ENCODE measurements at places on chromosomes 12 and 14.

DNA sequence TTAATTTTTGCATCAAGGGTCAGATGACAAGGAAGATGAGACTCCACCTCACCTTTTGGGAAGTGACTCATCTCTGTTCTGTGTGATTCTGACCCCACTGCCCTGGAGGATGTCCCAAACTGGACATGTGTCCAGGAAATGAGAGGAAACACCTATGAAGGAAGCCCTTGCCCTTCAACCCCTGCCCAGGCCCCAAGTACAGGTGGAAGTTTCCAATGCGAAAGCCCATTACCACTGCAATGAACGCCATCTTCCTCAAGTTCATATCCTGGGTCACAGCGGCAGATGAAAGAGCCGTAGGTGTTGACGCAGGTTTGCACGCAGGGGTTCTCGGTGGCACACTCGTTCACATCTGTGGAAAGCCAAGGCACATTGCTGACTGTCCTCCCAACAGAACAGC is 19.6 kb upstream of the TC2N start:
- no peak for DNase-seq

DNA sequence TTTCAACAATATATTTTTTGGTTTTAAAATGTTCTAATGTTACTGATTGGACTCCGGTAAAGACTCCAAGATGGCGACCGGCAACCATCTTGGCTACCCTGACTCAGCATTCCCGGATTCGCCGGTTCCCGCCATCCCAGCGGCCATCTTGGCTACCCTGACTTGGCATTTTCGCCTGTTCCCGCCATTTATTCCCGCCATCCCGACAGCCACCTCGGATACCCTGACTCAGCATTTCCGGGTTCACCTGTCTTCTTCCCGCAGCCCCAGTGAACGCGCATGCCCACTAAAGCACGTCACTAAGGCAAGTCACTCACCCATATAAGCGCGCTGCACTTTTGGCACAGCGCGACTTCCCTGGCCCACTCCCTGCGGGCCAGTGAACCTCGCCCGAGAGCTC is 9.0 kb upstream of the LRFN5 start:
- no peak for DNase-seq

- DNase-seq, result no peak
These were observed 2.4 kb upstream of the HOXC4 start for GRCh38 chr12:54051026-54051842.

DNA sequence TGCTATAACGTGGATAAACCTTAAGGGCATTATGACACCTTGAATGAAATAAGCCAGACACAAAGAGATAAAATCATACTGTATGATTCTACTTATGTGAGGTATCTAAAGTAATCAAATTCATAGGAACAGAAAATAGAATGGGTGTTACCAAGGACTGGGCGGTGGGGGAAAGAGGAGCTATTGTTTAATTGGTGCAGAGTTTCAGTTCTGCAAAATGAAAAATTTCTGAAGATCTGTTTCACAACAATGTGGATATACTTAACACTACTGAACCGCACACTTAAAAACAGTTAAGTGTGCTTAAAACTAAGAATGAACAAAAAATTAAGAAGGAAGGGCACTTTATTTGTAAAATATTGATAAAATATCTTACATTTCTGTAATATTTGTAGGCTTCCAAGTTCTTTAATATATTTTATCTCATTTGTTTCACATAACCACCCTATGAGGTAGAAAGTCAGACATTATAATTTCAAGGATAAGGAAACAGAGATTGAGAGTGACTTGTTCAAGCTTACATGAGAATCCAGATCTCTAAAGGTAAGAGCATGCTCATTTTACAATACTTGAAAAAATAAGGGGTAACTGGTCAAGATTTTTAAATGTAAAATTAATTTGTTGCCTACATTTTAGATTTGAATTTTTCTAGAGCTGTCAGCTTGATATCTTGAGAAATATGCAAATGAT is 14.9 kb downstream of the LTA4H start:
- DNase-seq, result no peak

GRCh38 chr14:59371771-59372170 is 93.4 kb downstream of the GPR135 start:
- DNase-seq, result no peak

- no peak for DNase-seq
These were observed 31.1 kb downstream of the ELK3 start for GRCh38 chr12:96225044-96225855.

DNA sequence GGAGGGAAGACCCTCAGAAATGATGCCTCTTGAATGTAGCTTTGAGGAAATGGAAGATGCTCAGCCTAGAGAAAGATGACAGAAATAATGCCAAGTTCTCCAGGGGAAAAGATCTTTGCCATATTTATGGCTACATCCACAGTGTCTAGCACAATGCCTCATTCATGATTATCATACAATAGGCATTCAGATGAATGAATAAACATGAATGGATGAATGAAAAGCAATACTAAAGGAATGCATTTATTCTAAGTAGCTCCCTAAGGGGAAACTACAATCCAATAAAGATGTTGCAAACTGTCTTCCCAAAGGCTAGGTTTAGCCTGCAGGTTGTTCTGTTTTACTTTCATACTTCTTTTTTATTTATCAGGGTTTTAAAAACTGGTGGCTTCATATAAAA is 12.0 kb downstream of the TMTC1 start:
- DNase-seq, result no peak

- no peak for DNase-seq
These were observed 232.5 kb upstream of the RTL1 start for GRCh38 chr14:101135796-101136742.

DNA sequence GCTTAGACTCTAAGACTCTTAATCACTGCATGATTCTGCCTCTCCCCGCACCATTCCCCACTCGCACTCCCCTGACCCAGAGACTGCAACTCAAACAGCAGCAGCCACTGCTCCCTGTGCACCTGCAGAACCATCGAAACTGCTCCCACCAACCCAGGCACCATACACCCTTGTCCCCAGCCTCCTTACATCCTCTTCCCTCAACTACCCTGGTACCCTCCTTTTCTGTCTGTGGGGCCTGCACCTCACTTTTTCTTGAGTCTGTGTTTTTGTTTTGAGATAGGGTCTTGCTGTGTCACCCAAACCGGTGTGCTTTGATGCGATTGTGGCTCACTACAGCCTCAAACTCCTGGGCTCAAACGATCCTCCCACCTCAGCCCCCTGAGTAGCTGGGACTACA is 69.4 kb downstream of the RNFT2 start:
- no peak for DNase-seq

GRCh38 chr12:34600592-34601462 is 578.5 kb downstream of the ALG10 start:
- no peak for DNase-seq

GRCh38 chr12:110015132-110015531 is 15.9 kb downstream of the ANKRD13A start:
- no peak for DNase-seq

DNA sequence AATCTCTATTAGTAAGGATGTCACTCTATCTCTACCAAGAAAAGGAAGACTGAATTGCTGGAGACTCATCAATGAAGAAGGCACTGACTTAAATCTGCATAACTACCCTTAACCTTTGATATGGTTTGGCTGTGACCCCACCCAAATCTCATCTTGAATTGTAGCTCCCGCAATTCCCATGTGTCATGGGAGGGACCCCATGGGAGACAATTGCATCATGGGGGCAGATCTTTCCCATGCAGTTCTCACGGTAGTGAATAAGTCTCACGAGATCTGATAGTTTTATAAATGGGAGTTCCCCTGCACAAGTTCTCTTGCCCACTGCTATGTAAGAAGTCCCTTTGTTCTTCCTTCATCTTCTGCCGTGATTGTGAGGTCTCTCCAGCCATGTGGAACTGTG is 73.4 kb upstream of the PPM1H start:
- DNase-seq, result no peak

GRCh38 chr14:105487449-105487985 is 831 bp downstream of the CRIP1 start:
- peak; percentile 63 for DNase-seq

- DNase-seq, result no peak
These were observed 478.0 kb downstream of the RMST start for GRCh38 chr12:97940629-97941028.

DNA sequence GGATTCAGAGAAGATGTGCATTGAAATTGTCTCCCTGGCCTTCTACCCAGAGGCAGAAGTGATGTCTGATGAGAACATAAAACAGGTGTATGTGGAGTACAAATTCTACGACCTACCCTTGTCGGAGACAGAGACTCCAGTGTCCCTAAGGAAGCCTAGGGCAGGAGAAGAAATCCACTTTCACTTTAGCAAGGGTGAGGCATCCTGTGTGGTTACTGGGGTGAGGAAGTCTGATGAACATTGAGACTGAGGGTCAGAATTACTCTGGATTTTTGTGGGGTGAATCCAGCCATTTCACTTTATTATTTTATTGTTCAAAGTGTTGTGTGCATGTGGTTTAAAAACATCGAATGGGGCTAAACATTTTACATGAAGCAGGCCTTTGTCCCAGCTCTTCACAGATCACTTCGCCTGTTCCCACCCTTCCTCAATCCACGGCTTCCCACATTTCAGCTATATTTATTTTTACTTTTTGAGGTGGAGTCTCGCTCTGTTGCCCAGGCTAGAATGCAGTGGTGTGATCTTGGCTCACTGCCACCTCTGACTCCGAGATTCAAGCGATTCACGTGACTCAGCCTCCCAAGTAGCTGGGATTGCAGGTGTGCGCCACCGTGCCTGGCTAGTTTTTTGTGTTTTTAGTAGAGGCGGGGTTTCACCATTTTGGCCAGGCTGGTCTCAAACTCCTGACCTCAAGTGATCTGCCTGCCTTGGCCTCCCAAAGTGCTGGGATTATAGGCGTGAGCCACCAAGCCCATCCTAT is 40.6 kb downstream of the SUPT16H start:
- DNase-seq, result no peak

DNA sequence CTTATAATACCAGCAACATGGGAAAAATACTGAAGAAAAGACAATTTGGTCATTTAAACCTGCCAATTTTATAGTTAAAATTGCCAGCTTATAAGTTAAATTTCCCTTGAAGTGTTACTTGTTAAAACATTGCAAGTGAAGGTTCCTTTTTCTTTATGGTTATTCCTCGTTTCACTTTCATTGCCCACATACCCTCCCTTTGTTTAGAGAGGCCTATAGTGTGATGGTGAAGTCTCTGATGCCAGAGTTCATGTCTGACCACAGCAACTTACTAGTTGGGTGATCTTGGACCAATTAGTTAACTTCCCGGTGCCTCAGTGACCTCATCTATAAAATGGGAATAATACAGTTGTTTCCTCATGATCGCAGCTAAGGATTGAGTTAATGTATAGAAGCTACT is 173.5 kb downstream of the ANO6 start:
- DNase-seq, result no peak

- DNase-seq, result no peak
These were observed 55.5 kb upstream of the DAAM1 start for GRCh38 chr14:59132796-59133494.

- DNase-seq, result no peak
These were observed 9.1 kb downstream of the TMED10 start for GRCh38 chr14:75167325-75167724.
